Activated CD4-positive, alpha-beta T cell treated with anti-CD3 and anti-CD28 coated beads, Interleukin-2, amount 10 ng/mL, durations not matched to agents 7 days and 5 days (primary cell): ENCODE measurements at places on chromosomes 4 and X. TPM values are rescaled to one million over a fixed set of nuclear protein-coding genes. Genes with fewer than 3 reads are reported as not detected.

DNA sequence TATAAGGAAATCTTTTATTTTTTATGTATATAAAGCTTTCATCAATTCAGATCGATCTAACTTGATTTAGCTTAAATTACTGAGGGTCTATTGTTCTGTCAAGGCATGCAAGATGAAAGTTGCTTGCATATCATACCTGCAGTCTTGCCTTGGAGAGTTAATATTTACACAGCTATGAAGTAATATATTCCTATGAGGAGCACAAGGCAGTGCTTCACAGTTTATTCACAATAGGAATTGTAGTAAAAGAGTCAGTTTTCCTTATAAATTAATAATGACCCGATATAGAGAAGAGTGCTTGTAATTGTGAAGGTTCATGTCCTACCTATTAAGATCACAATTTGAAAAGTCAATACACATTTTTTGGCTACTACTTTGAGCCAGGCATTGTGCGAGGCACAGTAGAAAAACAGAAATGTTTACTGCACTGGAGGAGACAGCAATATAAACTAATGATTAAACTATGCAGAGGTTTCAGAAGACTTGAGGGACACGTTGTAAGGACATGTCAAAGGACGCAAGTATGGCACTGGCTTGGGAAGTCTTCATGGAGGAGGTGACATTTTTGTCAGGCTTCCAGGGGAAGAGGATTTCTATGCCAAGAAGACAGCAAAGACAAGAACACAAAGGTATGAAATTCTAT is 38.8 kb downstream of the REELD1 start:
- no peak for DNase-seq
- H3K36me3 ChIP-seq, result no peaks in the 10 kb centered on the region
- H3K4me3 ChIP-seq, result no peak overlapping the region
- no peaks in the 10 kb centered on the region for H3K27me3 ChIP-seq
- H3K27ac ChIP-seq, result no peak overlapping the region

DNA sequence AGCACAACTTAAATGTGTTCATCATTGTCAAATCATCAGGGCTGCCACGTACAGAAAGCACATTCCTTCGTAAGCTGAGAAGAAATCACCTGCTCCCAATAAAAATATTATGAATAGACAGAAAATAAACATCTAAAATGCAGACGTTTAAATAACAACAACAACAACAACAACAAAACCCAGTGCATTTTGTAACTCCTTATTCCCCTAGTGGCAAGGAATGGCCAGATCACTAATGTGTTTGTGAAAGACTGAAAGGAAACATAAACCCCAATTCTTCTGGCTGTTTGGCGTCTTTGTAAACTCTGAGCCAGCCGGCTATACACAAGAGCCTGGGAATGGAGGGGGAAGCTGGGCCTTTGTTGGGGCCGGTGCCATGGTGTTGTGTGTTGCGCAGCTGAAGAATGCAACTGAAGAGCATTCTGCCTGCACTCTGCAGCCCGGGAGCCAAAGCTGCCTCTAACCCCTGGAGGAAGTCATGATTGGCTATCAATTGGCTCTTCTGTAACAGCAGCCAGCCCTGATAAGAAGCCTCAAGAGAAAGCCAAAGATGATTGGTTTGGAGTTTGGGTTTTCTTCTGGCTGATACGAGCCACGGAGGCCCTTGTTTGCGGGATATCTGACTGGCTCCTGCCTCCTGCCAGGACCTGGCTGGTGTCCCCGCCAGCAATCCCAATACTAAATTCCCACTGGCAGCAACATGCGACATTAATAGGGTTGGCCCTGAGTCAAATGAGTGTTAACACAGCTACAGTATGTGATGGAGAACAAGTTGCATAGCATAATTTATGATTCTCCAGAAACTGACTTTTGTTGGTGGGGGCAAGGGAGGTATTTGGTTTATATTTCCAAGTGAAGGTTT is 89.7 kb upstream of the TFDP3 start:
- H3K27me3 ChIP-seq, result peaks cover 3% of the 10 kb centered on the region
- H3K4me1 ChIP-seq, result no peaks in the 10 kb centered on the region
- H3K27ac ChIP-seq, result no peak overlapping the region
- no peaks in the 10 kb centered on the region for H3K36me3 ChIP-seq
- H3K4me3 ChIP-seq, result no peak overlapping the region

DNA sequence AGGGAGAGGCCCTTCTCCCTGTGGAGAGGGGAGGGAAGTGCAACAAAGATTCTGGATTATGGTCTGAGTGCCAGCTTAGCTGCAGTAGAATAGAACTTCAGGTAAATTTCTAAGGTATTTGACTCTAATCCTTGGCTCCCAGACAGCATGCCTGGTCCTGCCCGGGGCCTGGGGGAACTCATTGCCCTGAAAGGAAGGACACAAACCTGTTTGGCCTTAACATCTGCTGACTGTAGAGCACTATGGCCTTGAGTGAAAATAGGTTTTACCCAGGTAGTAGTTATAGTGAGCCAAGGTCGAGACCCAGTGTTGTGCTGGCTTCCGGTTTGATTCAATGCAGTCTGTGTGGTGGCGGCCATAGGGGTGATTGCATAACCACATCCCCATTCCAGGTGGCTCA is 64.4 kb downstream of the RPS6KA6 start:
- no peaks in the 10 kb centered on the region for H3K4me1 ChIP-seq
- H3K27ac ChIP-seq, result no peak overlapping the region
- no peaks in the 10 kb centered on the region for H3K36me3 ChIP-seq
- H3K27me3 ChIP-seq, result no peaks in the 10 kb centered on the region
- no peak overlapping the region for H3K4me3 ChIP-seq
- no peak for DNase-seq

DNA sequence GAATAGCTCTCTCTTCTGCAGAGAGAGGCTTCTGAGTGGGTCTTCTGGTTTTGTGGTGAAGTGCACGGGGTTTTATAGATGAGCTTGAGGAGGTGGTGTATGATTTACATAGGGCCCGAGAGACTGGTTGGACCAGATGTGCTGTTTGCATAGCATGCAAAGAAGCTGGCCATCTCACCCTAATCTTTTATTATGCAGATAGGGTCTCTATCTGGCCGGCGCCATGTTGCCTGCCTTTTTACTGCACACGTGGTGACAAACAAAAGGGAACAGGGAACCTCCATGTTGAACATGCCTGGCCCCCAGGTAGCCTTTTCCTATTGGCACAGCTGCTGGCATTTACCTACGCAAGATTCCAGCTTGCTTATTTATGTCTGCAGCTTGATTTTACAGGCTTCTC is 473.3 kb upstream of the FAM47C start:
- DNase-seq, result no peak
- no peaks in the 10 kb centered on the region for H3K27me3 ChIP-seq
- H3K4me3 ChIP-seq, result no peak overlapping the region
- no peaks in the 10 kb centered on the region for H3K4me1 ChIP-seq
- no peaks in the 10 kb centered on the region for H3K36me3 ChIP-seq
- no peak overlapping the region for H3K27ac ChIP-seq

GRCh38 chr4:53921856-53922255 is 142.5 kb downstream of the CHIC2 start:
- no peak overlapping the region for H3K4me3 ChIP-seq
- no peaks in the 10 kb centered on the region for H3K4me1 ChIP-seq
- no peaks in the 10 kb centered on the region for H3K36me3 ChIP-seq
- peaks cover 12% of the 10 kb centered on the region for H3K27me3 ChIP-seq

GRCh38 chrX:120000490-120001246 is 57.1 kb upstream of the NKAP start:
- peaks cover 2% of the 10 kb centered on the region for H3K4me1 ChIP-seq
- no peaks in the 10 kb centered on the region for H3K36me3 ChIP-seq
- DNase-seq, result no peak

- H3K27ac ChIP-seq, result no peak overlapping the region
- H3K4me1 ChIP-seq, result no peaks in the 10 kb centered on the region
- no peaks in the 10 kb centered on the region for H3K36me3 ChIP-seq
- no peaks in the 10 kb centered on the region for H3K27me3 ChIP-seq
These were observed 283.2 kb downstream of the ANK2 start for GRCh38 chr4:113332701-113333100.

DNA sequence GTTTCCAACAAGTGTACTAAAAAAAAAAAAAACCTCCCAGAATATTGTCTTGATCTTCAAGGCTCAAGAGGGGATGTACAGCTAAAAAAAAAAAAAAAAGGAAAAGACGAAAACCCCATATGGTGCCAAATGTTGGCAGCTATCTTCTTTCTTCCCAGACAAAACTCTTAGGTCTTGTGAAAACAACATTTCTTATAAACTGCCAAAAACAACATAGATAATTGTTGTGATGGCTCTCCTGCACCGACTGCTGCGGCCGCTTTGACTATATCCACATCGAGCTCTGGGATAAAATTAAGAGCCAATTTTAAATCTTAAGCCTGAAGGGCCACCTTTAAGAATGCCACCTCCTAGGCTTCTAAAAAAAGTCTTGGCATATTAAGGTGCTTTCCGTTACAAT is 23.5 kb downstream of the PDGFC start:
- no peak for DNase-seq
- no peaks in the 10 kb centered on the region for H3K36me3 ChIP-seq
- no peak overlapping the region for H3K4me3 ChIP-seq
- H3K27me3 ChIP-seq, result no peaks in the 10 kb centered on the region
- no peaks in the 10 kb centered on the region for H3K4me1 ChIP-seq

GRCh38 chrX:124231451-124231759 is 101.1 kb upstream of the TEX13D start:
- H3K27me3 ChIP-seq, result no peaks in the 10 kb centered on the region
- DNase-seq, result no peak

DNA sequence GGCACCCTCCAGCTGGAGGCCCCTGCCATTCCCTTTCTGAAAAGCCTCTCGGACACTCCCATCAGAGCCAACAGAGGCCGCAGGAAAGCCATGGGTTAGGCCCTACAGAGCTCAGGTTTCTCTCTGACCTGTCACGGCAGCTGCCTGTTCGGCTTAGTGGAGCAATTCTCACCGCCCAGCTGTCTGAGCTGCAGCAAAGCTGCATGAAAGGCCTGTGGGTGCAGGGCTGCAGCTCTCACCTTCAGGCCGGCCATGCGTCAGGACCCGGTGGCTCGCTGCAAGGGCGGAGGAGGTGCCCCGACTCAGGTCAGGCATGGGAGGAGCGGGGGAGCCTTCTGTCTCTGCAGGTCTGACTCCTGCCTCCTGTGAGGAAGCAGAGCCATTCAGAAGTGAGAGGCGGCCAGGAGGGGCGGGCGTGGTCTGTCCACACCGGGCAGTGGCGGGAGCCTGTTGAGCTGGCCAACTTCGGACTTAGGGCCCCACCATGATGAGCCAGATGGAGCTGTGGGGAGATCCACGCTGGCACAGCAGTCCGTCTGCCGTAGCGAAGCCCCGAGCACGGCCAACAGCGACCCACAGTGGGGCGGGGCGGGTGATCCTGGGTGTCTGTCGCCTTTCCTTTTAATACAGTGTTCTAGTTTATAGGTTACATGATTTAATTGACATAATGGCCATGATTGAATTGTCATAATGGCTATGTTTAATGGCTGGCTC is 23.4 kb downstream of the PDE6B start:
- no peak overlapping the region for H3K4me3 ChIP-seq
- H3K4me1 ChIP-seq, result peaks cover 5% of the 10 kb centered on the region
- peaks cover 3% of the 10 kb centered on the region for H3K27me3 ChIP-seq
- H3K27ac ChIP-seq, result no peak overlapping the region
- no peaks in the 10 kb centered on the region for H3K36me3 ChIP-seq

Gene EREG
- not detected for total RNA-seq
